ENCODE measurements at places on chromosomes 6 and 20.

DNA sequence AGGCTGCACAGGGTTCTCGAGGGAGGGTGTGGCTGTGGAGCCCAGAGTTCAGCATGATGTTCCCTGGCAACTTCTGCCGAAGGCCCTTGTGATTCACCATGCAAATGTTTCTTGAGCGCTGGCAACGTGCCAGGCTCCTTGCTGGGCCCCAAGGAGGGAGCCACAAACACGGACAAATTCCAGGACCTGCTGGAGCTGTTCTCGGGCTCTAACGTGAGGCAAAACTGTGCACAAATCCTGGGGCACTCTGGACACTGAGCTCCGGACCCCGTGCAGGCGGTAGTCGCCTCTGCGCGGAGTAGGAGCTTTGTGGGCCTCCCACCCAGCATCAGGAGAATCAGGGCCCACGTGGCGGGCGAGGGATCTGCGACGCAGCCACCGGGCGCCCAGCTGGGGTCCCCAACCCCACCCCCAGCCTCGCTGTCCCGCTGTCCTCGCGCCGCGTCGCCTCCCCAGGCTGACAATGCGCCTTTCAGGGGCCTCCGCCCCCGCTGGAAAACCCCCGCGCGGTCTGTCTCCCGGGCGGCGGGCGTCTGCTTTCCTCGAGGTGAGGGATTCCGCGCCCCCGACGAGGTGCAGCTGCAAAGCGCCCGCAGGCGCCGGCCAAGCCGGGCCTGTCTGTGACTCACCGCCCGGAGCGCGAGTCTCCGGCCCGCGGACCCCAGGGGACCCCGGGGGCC is 31.7 kb upstream of the SCUBE3 start:
- peak; percentile 42 for DNase-seq

- no peak for DNase-seq
These were observed 15.2 kb upstream of the AMD1 start for GRCh38 chr6:110859335-110859792.

GRCh38 chr6:125656287-125656870 is 93.1 kb upstream of the HEY2 start:
- DNase-seq = no peak

DNA sequence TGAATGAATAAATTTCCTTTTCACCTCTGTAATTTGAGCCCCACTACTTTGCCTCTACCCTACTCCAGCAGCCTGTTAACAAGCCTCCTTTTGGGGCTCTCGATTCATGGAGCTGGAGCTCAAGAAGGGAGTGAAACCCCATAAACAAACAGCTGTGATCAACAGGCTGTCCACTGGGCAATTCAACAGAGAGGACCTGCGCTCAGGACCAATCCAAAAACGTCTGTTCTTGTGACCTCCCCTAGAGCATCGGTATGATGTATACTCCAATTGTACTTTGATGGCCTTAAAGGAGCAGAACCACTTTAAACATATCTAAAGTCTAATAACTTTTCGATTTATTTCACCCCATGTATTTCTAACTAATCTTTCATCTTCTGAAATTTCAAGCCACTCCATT is 37.4 kb downstream of the HIVEP2 start:
- no peak for DNase-seq

DNA sequence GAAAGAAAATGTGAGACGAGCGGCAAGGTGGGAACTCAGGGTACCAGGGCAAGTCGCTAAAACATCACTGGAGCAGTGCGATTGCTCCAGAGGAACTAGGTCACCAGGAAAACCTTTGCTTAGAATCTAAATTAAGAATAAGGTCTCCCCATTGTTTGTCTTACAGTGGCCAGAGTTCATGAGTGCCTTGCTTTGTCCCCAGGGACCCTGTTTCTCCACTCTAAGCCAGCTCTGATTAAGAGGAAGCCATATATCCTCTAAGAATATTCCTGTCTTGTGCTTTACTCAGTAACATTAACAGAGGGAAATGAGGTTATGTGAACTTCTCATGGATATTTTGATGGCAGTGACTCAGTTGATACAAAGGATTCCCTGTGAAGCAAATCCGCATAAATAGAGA is 305.8 kb downstream of the CD83 start:
- no peak for DNase-seq

DNA sequence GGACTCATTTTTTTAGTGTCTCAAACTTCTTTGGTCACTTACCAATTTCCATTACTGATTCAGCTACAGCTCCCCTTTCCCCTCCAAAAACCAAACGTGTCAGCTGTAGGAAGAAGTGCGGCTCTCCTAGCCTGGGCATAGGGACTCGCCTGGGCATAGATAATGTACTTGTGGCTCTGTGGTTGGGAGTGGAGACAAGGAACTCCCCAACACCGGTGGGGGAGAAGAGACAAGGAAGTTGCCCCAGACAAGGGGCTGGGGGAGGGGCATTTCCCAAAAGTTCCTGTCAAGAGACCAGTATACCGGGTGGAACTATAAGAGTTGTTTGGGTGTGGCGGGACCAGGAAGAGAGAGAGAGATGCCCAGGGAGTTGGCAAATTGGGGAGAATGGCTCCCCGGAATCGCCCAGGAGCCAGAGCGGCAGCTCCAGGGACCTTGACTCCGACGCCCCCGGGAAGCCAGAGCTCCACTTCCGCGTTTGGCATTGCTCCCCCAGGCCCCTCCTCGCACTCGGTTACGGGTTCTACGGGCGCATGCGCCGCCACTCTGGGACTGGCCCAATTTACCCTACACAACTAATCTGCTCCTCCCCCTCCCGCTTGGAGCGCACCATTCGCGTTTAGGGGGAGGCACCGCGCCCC is 871 bp upstream of the ZFAND3 start:
- DNase-seq = peak; percentile 89

GRCh38 chr20:2462484-2462883 is 8.1 kb downstream of the SNRPB start:
- DNase-seq = no peak

DNA sequence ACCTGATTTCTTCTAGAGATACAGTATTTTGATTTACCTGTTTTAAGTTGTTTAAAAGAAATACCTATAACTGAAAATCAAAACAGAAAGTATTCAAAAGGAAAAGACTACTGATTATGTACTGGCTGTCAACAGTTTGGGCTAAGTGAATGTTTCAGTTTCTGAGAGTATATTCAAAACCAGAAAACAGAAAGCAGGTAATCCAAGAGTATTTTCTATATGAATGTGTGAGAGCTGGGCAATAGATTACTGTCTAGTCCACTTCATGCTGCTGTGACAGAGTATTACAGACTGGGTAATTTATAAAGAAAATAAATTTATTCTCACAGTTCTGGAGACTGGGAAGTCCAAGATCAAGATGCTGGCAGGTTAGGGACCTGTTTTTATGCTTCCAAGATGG is 261.0 kb downstream of the ARHGAP18 start:
- DNase-seq = no peak

DNA sequence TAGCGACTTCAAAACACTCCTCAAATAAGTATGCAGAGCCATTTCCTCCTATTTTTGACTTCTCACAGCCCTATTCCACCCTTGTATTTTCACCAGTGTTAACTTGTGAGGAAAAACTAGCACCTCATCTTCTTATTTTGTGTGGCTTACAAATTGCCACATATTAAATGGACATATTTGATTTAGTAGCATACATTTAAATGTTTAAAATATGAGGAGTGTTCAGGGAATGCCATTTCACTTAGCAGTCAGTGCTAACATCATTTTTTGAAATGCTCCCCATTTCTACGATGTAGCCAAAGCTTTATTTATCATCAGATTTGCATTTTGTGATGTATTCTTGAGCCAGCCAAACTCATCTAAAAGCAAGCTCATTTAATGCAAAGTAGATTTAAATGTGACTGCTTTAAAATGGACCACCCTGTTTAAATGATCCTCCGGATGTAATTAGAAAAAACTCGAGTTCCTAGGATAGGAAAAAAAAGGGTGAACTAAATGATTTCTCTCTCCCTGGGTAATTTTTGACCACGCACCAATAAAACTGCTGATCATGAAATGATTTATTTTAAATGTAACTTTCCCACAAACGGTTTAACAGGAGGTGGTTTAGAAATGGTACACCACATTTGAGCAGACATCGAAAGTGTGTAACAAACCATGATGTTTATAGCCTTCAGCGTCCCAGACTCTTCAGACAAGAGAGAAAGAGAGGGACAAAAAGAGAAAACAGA is 172.6 kb downstream of the CD83 start:
- peak; percentile 74 for DNase-seq

DNA sequence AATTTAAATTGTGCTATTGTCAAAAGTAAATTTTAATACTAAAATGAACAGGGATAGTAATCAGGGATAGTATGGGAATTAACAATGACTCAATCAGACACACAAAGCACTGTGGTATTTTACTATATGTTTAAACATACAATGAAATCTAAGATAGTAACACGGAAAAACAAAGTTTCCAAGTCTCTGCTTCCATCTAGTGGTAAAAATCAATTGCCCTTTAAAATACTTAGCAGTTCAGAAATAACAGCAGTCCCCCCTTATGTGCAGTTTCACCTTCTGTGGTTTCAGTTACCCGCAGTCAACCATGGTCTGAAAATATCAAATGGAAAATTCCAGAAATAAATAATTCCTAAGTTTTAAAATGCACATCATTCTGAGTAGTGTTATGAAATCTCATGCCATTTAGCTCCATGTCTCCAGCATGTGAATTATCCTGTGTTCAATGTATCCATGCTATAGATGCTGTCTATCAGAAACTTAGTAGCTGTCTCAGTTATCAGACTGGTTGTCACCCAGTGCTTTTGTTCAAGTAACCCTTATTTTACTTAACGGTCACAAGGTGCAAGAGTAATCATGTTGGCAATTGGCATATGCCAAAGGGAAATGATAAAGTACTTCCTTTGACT is 58.5 kb downstream of the AHI1 start:
- peak; percentile 100 for DNase-seq

DNA sequence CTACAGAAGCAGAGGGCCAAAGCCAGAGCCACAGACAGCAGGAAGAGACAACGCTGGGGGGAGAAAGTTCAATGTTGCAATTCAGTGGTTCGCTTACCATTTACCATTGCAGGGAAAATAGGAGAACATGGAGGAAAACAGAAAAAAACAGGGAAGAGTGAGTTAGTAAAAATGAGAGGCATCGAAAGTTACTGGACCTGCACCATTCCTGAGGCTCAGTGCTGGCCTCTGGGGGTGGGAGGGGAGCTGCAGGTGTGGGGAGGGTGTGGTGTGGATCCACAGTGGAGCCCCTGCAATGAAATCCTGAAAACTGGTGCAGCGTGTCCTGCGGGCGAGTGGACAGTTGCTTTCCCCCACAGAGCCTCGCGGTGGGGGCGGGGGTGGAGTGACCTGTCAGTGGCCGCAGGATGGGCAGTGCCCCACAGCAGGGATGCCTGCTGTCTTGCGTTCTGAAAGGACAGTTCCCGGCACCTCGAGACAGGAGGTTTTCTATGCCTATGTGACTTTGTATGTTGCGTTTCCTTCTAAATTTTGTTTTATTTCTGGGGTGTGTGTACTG is 5.7 kb downstream of the TMEM181 start:
- no peak for DNase-seq

DNA sequence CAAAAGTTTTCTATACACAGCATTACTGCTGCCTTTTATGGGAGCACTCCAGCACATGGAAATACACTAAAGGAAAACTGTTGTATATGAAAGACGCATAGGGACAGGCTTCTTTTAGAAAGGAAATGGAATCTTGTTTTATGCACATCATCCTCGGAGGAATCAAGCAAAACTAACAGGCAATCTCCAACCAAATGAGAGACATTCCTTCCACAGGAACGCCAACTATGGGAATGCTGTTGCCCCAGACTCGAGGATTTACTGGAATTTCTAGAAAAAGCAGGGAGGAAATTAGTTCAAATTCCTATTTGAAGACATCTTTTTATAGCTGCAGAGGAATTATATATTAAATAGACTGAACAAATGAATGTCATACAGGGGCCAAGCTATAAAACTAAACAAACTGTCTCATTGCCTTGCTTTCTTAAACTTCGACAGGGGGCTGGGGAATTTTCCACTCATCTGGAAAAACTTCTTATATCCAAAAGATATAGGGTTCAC is 52.2 kb downstream of the LYRM4 start:
- DNase-seq = no peak

DNA sequence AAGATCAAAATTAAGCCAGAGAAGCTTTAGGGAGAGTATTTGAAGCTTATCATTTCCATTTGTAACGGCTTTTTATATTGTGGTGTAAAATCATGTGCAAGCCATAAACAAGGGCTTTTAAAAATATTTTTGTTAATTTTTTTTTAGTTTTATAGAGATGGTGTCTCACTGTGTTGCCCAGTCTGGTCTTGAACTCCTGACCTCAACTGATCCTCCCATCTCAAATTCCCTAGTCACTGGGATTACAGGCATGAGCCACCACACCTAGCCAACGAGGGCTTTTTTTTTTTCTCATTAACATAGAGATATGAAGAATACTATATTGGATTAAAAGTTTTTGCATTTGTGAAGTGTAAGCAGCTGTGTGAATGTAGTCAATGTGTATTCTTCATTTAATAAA is 29.1 kb downstream of the CDKAL1 start:
- no peak for DNase-seq

- DNase-seq = no peak
These were observed 260.5 kb upstream of the JARID2 start for GRCh38 chr6:14985366-14985765.

GRCh38 chr20:9977629-9978028 is 57.2 kb upstream of the ANKEF1 start:
- no peak for DNase-seq

DNA sequence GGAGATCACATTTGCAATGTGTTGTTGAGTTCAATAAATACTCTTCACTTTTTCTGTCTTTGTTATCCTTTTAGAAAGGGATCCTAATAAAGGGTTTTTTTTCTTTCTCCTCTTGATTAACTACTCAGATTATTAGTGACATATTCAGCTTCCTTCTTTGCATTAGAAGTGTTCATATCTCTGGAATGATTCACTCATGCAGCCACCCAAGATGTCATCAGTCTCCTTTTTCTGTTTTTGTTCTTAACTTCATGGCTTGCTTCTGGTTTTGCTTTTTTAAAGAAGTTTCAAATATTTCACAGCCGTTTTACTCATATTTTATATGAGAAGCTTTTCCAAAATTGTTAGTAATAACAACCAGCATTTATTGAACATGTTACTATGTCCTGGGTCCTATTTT is 187.6 kb downstream of the TMEM242 start:
- no peak for DNase-seq

Measured in NCI-H526 (cell line).